Small intestine (tissue), 16 donors: ENCODE measurements at places on chromosomes 2 and 18. TPM values are rescaled to one million over a fixed set of nuclear protein-coding genes. Genes with fewer than 3 reads are reported as not detected.
A peak's percentile ranks its signal among the peaks of the same experiment; 100 is the strongest.

Gene TEX44
- not detected for polyA plus RNA-seq

Gene AQP4
- 0.03 TPM for polyA plus RNA-seq

Gene PLGLB1
- polyA plus RNA-seq, result 4.0 TPM

Gene CIB4
- not detected for polyA plus RNA-seq

Gene RTP5
- not detected for polyA plus RNA-seq

Gene CFC1
- 0.18 TPM for polyA plus RNA-seq

DNA sequence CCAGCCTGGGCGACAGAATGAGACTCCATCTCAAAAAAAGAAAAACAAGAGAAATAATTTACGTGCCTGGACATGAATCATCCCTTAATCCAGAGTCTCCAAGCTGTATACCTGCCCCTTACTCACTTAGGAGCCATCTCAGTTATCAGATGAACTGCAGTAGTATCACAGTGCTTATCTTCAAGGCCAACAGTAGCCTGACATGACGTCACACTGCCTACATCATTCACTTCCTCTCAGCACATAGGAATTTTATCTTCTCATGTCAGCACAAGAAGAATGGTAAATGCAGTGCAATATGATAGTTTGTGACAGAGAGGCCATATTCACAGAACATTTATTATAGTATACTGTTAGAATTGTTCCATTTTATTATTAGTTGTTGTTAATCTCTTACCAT is 216.6 kb downstream of the SS18 start:
- H3K4me1 ChIP-seq, result no peaks in the 10 kb centered on the region
- no peaks in the 10 kb centered on the region for H3K27me3 ChIP-seq
- no peak overlapping the region for H3K4me3 ChIP-seq
- no peaks in the 10 kb centered on the region for H3K36me3 ChIP-seq
- no peak overlapping the region for H3K27ac ChIP-seq
- DNase-seq, result no peak

DNA sequence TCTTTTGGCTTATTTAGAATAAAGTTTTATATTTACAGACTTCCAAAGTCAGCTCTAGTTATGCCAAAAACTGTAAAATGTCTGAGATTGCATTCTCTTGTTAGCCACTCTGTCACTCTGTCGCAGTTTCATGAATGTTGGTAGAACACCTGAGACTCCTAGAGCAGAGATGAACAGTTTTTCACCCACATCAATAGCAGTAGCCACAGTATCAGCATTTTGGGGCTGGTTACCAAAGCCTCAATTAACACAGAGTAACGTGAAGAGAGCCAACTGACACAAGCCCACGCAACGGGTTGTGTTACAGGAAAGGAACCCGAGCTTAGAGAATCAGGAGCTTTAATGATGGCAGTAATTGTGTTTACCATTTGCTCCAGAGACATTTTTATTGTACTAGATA is 443.0 kb upstream of the SLC39A10 start:
- DNase-seq, result no peak
- no peak overlapping the region for H3K4me3 ChIP-seq
- no peaks in the 10 kb centered on the region for H3K4me1 ChIP-seq
- H3K36me3 ChIP-seq, result no peaks in the 10 kb centered on the region

DNA sequence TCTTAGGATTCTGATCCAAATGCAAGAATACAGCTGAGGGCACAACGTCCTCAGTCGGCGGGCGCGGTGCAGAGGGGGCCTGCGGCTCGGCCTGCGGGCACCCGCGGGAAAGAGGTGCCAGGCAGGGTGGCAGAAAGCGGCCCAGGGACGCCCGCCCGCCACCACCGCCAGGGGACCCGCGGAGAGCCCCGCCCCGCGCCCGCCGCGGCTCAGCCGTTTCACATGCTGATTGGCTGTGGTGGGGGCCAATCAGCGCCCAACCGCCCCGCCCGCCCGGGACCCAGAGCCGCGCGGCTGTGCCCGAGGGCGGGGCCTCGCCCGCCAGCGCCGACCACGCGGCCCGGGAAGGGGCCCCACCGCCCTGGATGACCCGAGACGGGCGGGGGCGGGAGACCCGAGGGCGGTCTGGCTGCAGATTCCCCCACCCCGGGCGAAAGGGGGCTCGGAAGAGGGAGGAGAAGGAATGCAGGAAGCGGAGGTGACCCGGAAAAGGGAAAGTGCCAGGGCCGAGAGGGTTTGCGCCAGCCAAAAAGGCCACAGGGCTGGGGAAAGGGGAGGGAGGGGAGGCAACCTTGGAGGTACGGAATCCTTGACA is 8.0 kb downstream of the IRS1 start:
- H3K4me1 ChIP-seq, result peaks cover 2% of the 10 kb centered on the region
- H3K27me3 ChIP-seq, result no peaks in the 10 kb centered on the region
- H3K4me3 ChIP-seq, result peak overlapping the region; percentile 93

DNA sequence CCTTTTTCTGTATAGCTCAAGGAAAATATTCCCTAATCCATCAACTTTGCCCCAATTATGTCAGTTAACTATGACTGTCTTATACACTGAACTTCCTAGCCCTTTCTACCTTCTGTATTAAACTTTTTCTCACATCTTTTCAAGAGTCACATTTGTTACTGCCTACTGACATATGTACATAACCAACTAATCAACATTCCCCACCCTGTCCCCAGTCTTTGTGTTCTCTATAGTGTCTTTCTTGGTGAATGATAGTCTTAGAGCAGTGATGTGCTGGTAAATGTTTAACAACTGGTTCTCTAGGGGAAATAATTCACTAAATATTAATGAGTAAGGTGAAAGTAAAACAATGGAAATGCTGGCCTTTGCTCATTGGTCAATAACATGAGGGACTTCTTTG is 61.6 kb upstream of the PIK3C3 start:
- no peaks in the 10 kb centered on the region for H3K27me3 ChIP-seq
- H3K27ac ChIP-seq, result no peak overlapping the region
- H3K36me3 ChIP-seq, result no peaks in the 10 kb centered on the region
- no peaks in the 10 kb centered on the region for H3K4me1 ChIP-seq
- H3K4me3 ChIP-seq, result no peak overlapping the region
- no peak for DNase-seq

DNA sequence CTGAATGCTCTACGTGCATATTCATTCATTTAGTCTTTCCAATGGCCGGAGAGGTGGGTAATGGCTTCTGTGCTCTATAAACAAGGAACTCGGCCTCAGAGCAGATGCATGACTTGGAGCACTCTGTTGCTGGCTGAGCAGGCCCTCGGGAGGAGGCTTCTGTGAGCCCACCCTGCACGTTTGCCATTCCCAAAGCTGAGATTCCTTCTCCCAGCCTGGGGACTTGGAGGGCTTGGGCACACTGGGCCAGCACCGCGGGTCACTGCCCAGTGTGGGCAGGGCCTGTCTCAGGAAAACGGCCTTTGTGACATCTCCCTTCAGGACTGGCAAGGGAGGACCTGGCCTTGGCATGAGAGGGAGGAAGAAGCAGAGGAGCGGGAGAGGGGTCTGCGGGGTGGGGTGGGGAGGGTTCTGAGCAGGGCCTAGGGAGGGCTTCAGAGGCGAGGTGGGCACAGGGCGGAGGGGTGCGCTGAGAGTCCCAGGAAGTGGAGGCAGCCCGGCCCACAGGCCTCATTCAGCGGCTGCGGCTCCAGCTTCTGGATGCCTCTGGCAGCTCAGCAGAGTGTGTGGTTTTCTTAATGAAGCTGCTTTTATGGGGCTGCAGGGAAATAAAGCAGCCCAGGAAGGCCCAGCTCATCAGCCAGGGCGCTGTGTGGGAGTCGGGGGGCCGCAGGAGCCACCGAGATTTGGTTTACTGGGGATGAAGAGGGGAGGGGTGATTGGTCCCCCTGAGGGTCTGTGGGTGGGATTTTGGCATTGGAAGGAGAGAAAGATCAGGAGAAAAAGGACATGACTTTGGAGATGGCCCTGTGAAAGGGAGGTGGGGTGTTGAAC is 51.7 kb upstream of the OTOF start:
- no peaks in the 10 kb centered on the region for H3K36me3 ChIP-seq
- no peak for DNase-seq
- no peaks in the 10 kb centered on the region for H3K27me3 ChIP-seq
- no peaks in the 10 kb centered on the region for H3K4me1 ChIP-seq
- H3K4me3 ChIP-seq, result no peak overlapping the region

GRCh38 chr2:167342769-167343168 is 454.5 kb downstream of the XIRP2 start:
- H3K27me3 ChIP-seq, result no peaks in the 10 kb centered on the region
- no peak for DNase-seq
- H3K4me1 ChIP-seq, result no peaks in the 10 kb centered on the region
- no peak overlapping the region for H3K4me3 ChIP-seq
- no peak overlapping the region for H3K27ac ChIP-seq

- H3K36me3 ChIP-seq, result no peaks in the 10 kb centered on the region
- H3K27ac ChIP-seq, result no peak within 1 kb of the TSS
- no peak within 1 kb of the TSS for H3K4me3 ChIP-seq
- peaks cover 4% of the 10 kb centered on the region for H3K27me3 ChIP-seq
- peaks cover 3% of the 10 kb centered on the region for H3K4me1 ChIP-seq
Observed at GRCh38 chr2:223051693-223052289, at the start of gene KCNE4. TSS of gene KCNE4 (plus strand) at chr2:223052190. CDS start at chr2:223052831, 641 bp downstream.

DNA sequence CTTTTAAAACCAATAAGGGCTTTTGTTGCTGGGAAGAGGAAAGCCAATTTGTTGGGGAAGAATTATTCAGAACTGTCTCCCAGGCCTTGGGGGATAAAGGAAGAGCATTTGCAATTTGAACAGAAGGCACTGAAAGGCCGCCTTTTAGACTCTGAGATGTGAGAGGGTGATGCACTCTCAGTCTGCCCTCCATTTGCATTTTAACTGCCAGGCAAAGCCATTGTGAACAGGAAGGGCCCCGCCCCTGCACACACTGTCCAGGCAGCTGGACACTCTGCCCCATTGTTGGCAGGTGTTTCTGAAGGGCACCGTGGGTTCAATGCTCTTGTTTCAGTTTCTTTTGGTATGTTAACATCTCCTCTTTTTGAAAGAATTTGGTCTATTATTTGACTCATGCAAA is 169.5 kb upstream of the COPS8 start:
- no peaks in the 10 kb centered on the region for H3K27me3 ChIP-seq
- H3K27ac ChIP-seq, result no peak overlapping the region
- no peaks in the 10 kb centered on the region for H3K4me1 ChIP-seq
- H3K4me3 ChIP-seq, result no peak overlapping the region
- H3K36me3 ChIP-seq, result no peaks in the 10 kb centered on the region
- DNase-seq, result no peak

DNA sequence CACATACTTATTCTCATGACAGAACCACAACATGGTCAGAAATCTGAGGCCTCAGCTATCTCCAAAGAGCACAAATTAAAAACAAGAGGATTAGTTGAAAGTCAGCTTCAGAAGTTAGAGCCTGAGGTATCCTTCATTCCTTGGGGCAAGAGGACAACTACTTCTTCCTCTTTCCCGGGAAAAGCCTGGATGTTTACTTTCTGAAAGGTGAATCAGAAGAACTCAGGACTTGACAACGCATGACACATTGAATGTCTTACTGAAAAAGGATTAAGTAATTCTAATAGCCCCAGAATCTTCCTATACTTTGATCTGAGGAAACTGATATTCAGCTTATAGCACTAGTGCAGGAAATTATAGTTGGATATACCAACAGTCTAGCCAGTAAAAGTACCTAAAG is 573.2 kb downstream of the METTL4 start:
- H3K27ac ChIP-seq, result no peak overlapping the region
- H3K4me1 ChIP-seq, result no peaks in the 10 kb centered on the region
- no peaks in the 10 kb centered on the region for H3K36me3 ChIP-seq
- no peak overlapping the region for H3K4me3 ChIP-seq
- H3K27me3 ChIP-seq, result no peaks in the 10 kb centered on the region
- no peak for DNase-seq

- no peak overlapping the region for H3K27ac ChIP-seq
- no peaks in the 10 kb centered on the region for H3K4me1 ChIP-seq
- H3K4me3 ChIP-seq, result no peak overlapping the region
- H3K36me3 ChIP-seq, result no peaks in the 10 kb centered on the region
- DNase-seq, result no peak
- H3K27me3 ChIP-seq, result no peaks in the 10 kb centered on the region
Observed at GRCh38 chr2:23400703-23401102, 15.7 kb downstream of the KLHL29 start.

DNA sequence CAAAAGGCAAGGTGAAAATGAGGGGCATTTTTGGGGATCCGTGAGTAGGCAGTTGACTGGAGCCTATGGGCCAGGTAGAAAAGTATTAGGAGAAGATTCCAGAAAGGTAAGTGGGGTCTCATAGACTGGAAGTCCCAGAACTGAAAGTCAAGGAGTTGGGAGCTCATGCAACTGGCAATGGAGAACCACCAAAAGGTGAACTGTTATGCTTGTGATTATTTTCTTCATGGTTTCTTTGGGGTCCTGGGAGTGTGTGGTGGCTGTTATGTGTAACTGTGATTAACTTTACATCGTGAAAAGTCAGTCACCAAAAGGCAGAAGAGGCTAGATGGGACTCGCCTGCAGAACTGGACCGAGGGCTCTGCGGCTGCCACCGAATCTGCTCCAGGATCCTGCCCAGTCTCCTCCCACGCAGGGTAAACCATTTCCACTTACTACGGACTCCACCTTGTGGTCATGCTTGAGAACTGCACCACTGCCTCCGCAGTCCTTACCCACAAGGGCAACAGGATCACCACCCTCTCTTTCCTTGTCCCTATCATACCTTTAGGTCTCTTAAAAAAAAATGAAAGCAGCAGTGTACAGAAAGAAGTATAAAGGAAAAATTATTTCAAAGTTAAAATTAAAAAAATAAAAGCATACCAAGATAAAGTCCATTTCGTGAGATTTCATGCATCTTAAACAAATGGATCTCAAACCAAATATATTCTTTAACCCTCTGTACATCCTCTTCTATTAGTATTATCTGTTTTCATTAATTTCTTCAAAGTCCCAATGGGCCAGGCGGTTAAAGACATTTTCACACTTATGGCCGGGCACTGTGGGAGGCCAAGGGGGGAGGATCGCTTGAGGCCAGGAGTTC is 15.6 kb upstream of the CEP68 start:
- no peak overlapping the region for H3K27ac ChIP-seq
- H3K36me3 ChIP-seq, result peaks cover 2% of the 10 kb centered on the region
- no peak overlapping the region for H3K4me3 ChIP-seq
- no peaks in the 10 kb centered on the region for H3K4me1 ChIP-seq
- peak; percentile 83 for DNase-seq

GRCh38 chr18:48475635-48476549 is 62.9 kb upstream of the CTIF start:
- no peaks in the 10 kb centered on the region for H3K36me3 ChIP-seq
- H3K27ac ChIP-seq, result no peak overlapping the region
- no peaks in the 10 kb centered on the region for H3K27me3 ChIP-seq
- no peak overlapping the region for H3K4me3 ChIP-seq
- H3K4me1 ChIP-seq, result no peaks in the 10 kb centered on the region

- H3K27ac ChIP-seq, result no peak overlapping the region
- H3K36me3 ChIP-seq, result no peaks in the 10 kb centered on the region
- H3K4me3 ChIP-seq, result no peak overlapping the region
- no peak for DNase-seq
Observed at GRCh38 chr2:84918430-84918829, 13.0 kb downstream of the TMSB10 start.

- H3K36me3 ChIP-seq, result no peaks in the 10 kb centered on the region
- H3K27me3 ChIP-seq, result no peaks in the 10 kb centered on the region
- no peak overlapping the region for H3K4me3 ChIP-seq
- H3K27ac ChIP-seq, result no peak overlapping the region
Observed at GRCh38 chr2:34104601-34105000, 505.5 kb upstream of the FAM98A start.

- H3K27me3 ChIP-seq, result no peaks in the 10 kb centered on the region
- H3K4me1 ChIP-seq, result no peaks in the 10 kb centered on the region
- DNase-seq, result no peak
- no peaks in the 10 kb centered on the region for H3K36me3 ChIP-seq
Observed at GRCh38 chr2:106841886-106842645, 43.9 kb downstream of the ST6GAL2 start.

- H3K27me3 ChIP-seq, result no peaks in the 10 kb centered on the region
- no peak overlapping the region for H3K4me3 ChIP-seq
- DNase-seq, result no peak
- no peaks in the 10 kb centered on the region for H3K36me3 ChIP-seq
- H3K4me1 ChIP-seq, result no peaks in the 10 kb centered on the region
Observed at GRCh38 chr2:72979896-72980295, 62.6 kb downstream of the EMX1 start.

GRCh38 chr2:220198896-220199295 is 571.5 kb downstream of the SLC4A3 start:
- H3K4me1 ChIP-seq, result no peaks in the 10 kb centered on the region
- no peaks in the 10 kb centered on the region for H3K36me3 ChIP-seq
- no peak overlapping the region for H3K4me3 ChIP-seq
- no peaks in the 10 kb centered on the region for H3K27me3 ChIP-seq
